Stimulated activated CD8-positive, alpha-beta memory T cell treated with anti-CD3 and anti-CD28 coated beads, Interleukin-4, amount 100 ng/mL, for 1 hour (primary cell): ENCODE measurements at places on chromosomes 3 and 15.

DNA sequence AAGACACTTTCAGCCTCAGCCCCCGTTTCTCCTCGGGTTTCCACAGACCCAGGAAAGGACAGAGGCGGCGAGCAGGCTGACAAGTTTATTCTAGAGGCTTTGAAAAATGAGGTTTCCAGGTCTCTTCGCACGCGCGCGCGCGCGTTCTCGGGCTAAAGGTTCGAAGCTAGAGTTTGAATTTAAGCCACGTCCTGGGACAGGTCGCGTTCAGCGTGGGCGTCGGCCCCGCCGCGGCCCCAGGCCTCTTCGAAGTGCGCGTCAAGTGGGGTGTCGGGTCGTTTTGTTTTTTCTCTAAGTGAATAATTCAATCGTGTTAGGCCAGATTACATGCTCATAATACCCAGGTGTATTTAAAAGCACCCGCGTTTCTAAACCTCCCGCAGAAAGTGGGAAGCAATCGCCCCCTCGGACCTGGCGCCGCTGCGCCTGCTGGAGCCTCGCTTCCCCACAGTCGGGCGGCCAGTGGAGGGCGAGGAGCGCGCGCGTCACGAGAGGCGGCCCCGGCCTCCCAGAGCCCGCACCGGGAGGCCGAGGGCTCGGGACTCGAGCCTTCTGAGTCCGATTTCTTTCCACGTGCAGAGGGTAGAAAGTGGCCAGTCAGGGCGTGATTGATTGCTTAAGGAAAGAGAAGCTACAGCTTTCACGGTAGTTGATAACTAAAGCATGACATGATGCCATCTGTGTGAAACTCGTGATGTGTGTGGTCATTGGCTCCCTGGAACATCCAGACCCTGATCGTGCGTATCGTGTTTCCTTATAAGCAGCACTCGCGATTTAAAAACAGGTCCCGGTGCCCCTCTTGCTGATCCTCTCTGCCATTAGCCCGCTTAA is 15.8 kb upstream of the SOX2 start:
- DNase-seq, result no peak

GRCh38 chr3:126216416-126216815 is 36.0 kb upstream of the ALDH1L1 start:
- DNase-seq, result no peak

GRCh38 chr3:112391648-112392047 is 58.7 kb downstream of the CD200 start:
- no peak for DNase-seq

DNA sequence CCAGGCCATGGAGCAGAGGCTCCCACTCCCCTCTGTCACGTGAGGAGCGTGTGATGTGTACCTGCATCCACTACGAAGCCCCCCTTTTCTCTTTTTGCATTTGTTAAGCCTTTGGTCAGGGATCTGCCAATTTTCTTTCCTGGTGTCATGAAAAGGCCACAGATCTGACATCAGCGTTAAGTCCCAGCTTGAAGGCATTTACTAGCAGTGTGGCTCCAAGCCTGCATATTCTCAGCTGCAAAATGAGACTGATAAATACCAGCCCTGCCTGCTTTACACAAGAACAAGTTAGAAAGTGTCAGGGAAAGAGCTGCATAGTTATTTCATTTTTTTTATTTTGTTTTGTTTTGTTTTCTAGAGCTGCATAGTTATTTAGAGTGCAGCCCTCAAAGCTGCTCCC is 2.3 kb upstream of the ANKRD63 start:
- no peak for DNase-seq

GRCh38 chr3:174541708-174542315 is 317.3 kb upstream of the NAALADL2 start:
- DNase-seq, result no peak

DNA sequence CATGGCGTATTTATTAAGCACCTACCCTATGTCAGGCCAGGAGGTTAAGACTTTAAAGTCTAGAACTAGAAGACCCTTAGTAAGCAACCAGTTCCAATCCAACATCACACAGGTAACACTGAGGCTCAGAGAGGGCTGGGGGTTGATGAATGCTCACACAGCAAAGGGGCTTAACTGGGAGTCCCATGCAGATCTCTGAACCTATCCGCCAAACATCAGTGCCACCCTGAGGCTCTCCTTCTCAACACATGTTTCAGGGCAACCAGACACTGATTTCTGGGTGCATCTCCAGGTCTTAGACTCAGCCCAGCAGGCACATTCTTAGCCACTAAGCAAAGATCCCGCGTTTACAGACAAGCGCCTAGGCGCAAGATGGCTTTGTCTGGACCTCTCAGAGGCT is 92.0 kb upstream of the SLC6A11 start:
- DNase-seq, result no peak

GRCh38 chr15:90343302-90343790 is 8.7 kb upstream of the ZNF774 start:
- DNase-seq, result no peak

DNA sequence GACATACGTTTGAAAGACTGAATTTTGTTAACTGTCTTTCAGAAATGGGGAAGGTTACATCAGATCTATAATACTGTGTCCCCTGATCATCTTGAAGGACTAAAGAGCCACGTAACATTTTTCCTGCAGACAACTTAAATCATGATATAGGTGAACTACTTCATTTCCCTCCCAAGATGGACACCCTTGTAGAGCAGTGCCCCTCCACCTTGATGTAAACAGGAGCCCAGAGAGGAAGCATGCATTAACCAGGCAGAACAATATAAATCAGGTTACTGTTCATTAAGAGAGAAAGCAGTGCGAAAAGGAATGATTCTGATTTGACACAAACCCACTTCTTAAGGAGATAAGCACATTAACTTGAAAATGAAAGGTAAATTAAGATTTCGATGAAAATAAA is 36.1 kb downstream of the USP3 start:
- DNase-seq, result no peak

DNA sequence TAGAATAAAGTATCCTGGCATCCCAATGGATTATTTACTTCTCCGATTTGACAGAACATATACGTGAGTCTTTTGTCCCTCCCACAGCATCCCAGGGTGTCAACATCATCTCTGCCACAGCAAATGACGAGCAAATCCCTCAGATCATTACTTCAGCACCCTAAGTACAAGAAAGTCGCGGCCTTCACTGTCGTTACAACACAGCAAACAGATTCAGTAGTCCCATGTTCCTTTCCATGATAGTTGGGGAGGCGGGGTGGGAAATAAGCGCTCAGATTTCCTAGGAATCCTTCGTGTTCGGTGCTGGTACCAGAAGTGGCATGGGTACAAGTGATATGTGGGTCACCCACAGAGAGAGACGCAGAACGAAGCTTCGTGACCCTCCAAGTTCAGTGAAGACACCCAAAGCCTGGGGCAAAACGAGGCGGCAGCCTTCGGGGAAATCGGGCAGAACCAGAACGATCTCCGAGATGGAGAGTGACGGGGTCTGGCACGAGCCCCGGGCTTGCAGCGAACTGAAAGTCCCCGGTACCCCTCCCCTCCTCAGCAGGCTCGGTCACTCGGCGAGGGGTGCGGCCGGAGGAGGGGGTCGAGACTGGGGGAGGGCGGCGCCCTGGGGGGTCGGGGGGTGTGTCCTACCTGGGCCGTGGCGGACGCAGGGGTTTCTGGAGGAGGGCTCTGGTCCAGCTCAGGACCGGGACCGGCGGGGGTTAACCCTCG is 619 bp downstream of the TTBK2 start:
- DNase-seq, result no peak

DNA sequence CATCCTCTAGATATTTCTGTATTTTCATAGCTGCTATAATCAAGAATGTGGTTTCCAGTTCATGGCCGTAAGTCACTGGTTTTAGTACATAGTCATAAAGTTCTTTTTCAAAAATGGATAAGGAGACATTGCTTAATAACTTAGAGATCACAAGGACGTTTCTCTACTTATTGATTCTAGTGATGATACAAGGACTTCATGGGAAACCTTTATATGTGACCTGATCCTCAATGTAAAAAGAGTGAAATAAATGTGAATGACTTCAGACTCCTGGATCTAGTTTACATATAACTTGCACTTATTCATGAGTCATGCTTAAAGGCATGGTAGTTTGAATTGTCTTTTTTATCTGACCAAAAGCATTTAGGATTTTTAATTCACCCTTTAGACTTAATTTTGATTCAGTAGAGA is 35.2 kb downstream of the TSC22D2 start:
- DNase-seq, result no peak
